Activated CD4-positive, CD25-positive, alpha-beta regulatory T cell (primary cell): ENCODE measurements at places on chromosomes 7 and 10.

DNA sequence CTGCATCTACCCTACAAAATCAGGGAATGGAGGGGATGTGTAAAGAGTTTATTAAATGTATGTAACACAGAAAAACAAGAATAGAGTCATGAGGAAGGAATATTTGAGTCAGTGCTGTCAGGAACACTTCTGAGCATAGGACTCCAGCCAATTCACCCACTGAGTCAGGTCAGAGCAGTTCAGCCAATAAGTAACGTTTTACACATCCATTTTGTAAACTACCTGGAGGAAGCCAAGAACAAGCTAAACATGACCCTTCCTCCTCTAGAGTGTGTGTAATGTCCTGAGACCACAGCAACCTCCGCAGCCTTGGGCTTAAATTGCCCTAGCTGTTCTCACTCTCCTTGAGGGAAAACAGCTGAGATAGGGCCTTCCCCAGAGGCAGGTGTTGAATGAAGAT lies 691.5 kb upstream of the LRRN3 start:
- no peak for DNase-seq

- peak; percentile 58 for DNase-seq
Observed at GRCh38 chr7:5296611-5297226, 14.0 kb downstream of the SLC29A4 start.

DNA sequence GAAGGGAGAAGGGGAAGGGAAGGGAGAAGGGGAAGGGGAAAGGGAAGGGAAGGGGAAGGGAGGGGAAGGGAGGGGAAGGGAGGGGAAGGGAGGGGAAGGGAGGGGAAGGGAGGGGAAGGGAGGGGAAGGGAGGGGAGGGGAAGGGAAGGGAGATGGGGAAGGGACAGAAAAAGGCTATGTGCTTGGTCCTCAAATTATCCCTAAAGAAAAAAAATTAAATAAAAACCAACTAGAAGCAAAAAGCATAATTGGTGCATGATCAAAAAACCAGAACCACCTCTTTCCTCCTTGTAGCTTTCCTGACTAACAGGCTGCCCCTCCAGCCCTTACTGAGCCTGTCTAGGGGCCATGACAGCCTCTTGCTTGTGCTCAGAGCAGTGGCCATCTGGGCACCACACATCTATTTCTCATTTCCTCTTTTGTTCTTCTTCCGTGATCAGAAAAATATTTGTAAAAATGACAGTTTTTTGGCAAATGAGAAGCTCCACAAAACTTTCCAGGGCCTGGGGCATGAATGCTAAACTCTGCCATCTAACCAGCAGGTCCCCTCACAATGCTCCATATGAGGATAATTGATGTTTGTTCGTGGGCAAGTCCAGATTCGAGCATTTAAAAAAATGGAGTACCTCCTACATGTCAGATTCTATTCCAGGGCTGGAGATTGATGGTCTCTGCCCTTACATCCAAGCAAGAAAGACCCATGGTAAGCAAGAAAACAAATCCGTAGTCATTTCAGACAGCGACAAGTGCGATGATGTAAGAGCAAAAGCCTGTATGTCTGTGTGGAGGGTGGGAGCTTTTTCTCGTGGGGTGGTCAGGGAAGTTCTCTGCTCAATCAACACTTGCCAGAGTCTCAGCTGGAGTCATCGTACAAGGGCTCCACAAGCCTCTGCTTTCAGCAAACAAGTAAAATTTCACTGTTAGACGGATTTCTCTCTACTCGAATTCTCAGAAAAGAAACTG lies 320.9 kb downstream of the WDR11 start:
- no peak for DNase-seq

GRCh38 chr10:112429147-112429546 lies 17.6 kb downstream of the ZDHHC6 start:
- DNase-seq: no peak

DNA sequence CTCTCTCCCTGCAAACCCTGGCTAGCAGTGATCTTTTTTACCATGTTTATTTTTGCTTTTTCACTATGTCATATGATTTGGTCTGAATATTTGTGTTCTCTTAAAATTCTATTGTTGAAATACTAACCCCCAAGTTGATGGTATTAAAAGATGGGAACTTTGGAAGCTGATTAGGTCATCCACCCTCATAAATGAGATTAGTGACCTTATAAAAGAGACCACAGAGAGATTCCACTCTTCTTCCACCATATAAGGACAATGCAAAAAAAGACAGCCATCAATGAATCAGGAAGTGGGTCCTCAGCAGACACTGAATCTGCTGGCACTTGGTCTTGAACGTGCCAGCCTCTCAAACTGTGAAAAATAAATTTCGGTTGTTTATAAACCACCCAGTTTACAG lies 112.8 kb upstream of the KCND2 start:
- DNase-seq: no peak

- DNase-seq: no peak
Observed at GRCh38 chr7:81211204-81211933, 292.5 kb upstream of the SEMA3C start.

- DNase-seq: no peak
Observed at GRCh38 chr10:20202337-20202736, 386.1 kb downstream of the PLXDC2 start.

- DNase-seq: no peak
Observed at GRCh38 chr10:36117231-36117630, 475.1 kb upstream of the FZD8 start.

DNA sequence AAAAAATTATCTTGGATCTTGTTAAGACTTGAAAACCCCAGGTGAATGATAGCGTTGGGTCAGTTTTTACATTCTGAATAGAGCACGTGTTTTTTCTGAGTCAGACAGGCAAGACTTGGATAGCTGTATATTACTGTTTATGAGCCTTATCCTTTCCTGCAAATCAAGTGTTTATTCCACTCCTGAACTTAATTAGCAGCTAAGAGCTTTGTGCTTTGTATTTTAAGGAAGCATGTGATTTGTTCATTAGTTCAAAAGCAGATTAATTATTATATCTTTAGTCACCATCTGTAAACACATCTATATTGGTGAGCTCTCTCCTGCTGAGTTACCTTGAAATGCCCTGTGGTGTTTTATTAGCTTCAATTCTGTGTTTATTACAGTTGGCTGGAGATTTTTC lies 98.6 kb upstream of the PRPS1L1 start:
- DNase-seq: no peak

- DNase-seq: no peak
Observed at GRCh38 chr10:85643171-85643844, 723.3 kb downstream of the GRID1 start.

- no peak for DNase-seq
Observed at GRCh38 chr10:127735723-127736221, 1.2 kb upstream of the FOXI2 start.
